Umbilical cord (tissue), 2 donors: ENCODE measurements at places on chromosomes 2 and 18. TPM values are rescaled to one million over a fixed set of nuclear protein-coding genes. Genes with fewer than 3 reads are reported as not detected.

ACADL gene
- total RNA-seq = 6.0 TPM

RUFY4 gene
- 13.7 TPM for total RNA-seq

EFR3B gene
- 4.3 TPM for total RNA-seq

CLEC4F gene
- total RNA-seq = not detected

CPLX4 gene
- 2.4 TPM for total RNA-seq

FBXO15 gene
- 7.5 TPM for total RNA-seq

UGT1A7 gene
- 3.6 TPM for total RNA-seq

HRH4 gene
- total RNA-seq = 0.48 TPM

COLEC11 gene
- not detected for total RNA-seq

MAL gene
- 3.6 TPM for total RNA-seq

MAP4K3 gene
- total RNA-seq = 142 TPM

YIPF4 gene
- total RNA-seq = 51.5 TPM

RESP18 gene
- not detected for total RNA-seq

ONECUT2 gene
- total RNA-seq = 2.6 TPM

DNAH7 gene
- total RNA-seq = 4.8 TPM

PRKAG3 gene
- total RNA-seq = not detected
